ENCODE measurements at places on chromosomes 4 and X.
A peak's percentile ranks its signal among the peaks of the same experiment; 100 is the strongest.

DNA sequence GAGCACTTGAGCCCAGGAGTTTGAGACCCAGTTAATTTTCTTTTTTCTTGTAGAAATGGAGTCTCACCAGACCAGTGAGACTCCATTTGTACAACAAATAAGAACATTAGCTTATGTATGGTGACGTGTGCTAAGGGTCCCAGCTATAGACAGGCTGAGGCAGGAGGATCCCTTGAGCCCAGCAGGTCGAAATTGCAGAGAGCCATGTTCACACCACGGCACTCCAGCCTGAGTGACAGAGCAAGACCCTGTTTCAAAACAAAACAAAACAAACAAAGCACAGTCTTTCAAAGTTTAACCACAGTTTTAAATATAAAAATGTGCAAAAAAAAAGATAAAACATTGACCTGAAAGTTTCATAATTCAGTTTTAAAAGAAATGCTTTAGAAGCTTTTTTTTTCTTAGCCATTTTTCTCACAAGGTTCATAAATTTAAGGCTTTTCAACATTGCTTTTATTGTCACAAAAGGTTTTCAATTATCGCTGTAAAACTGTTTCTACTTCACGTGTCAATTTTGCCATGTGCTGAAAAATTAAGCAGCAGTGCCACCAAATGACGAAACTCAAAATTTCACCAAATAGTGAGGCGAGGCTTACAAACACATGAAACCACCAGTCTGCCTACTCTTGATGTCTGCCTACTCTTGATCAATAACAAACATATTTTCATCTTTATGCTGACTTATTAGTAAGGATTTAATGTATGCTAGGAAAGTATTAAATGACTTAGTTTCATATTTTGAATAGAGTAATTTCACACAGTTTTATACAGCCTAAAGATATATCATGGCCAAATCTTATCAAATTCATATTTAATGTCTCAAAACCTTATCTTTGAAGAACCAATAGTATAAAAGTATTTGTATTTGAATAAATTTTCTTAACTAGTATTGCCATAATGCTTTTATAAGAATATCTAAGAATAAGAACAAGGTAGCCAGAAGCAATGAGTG is 126.3 kb downstream of the NEK1 start:
- peak; percentile 47 for DNase-seq

- DNase-seq, result no peak
Measured at GRCh38 chr4:177266506-177266905, 43.2 kb upstream of the NEIL3 start.

DNA sequence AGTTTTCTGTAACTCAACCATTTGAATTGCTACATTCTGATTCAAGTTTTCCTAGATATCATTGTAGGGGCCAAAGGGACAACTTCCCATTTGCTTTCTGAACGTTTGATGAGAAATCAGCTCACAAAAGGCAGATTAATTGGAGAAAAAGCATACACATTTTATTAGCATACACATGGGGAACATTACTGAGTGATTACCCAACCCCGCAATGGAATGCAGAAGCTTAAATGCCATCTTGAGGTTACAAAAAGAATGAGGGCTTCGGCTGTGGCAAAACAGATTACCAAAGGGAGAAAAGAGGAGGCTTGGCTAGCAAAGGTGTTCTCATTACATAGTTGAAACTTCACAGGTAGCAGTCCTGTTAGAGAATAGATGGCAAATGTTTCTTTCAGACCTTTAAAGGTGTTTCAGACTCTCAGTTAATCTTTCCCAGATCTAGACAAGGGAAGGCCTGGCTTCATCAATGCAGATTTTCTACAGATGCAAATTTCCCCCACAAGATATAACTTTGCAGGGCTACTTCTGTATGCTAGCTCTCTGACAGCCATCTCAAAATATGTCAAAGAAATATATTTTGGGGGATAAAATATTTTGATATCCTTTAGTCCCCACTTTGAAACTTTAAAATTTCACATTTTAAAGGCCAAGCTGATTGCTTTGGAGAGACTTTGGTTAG is 26.5 kb upstream of the HERC6 start:
- DNase-seq, result no peak

DNA sequence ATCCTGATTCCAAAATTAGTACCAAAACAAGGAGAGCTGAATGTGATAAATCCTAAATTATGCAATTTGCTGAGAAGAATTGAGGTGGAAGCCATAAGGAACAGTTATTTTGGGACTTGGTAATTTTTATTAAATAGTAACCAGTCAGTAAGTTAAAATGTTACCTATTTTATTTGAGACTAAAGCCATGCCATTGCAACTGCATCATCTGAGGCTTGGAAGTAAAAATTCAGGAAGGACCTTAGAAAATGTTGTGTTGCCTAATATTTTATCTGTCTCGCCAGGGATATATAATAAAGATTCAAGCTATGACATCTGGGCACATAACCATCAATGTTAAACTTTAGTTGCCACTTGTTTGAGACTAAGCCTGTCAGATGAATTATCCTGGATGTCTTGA is 341.3 kb upstream of the MAGEB16 start:
- no peak for DNase-seq

DNA sequence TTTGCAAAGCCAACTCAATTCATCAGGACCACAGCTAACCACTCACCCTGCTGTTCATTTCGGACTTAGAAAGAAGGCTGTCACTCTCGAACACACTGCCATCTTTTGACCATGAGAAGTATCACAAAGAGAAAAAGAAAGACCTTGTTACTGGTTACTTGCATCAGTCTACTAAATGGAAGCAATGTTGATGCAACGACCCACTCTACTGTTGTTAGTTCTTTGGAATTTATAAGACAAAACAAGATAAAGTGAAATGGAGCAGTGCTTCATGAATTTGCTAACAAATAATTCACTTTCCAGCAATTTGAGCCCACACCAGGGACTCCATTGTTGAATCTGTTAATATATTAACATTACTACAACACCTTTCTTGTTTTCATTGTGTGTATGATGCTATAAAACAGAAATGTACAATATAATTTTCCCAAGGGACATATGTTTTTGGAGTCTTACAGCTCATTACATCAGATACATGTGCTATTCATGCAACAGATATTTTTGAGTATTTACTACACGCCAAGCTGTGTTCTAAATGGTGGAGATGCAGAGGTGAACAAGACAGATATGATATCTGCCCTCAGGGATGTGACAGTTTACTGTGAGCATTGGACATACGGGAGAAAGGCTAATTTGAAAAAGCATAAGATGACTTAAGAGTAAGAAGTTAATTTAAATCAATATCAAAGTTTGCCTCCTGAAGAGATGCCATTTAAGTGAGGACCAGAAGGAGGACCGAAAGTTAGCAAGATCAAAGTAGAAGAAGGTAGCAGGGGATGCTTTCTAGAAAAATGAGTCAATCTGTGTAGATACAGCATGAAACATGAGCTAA is 87.2 kb downstream of the AREG start:
- peak; percentile 9 for DNase-seq

DNA sequence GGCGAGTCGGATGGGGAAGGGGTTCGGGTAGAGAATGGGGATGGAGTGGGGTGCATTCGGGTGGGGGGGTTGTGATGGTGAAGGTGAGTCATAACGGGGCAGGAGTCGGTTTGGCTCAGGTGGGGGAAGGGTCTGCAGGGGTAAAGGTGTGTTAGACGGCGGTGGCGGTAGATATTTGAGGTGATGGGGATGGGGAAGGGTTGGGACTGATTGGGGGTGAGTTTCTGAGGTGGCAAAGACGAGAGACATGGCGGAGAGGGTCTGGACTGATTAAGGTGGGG is 738 bp downstream of the SYP start:
- no peak for DNase-seq

GRCh38 chrX:21926116-21926515 is 14.4 kb upstream of the SMS start:
- DNase-seq, result no peak

DNA sequence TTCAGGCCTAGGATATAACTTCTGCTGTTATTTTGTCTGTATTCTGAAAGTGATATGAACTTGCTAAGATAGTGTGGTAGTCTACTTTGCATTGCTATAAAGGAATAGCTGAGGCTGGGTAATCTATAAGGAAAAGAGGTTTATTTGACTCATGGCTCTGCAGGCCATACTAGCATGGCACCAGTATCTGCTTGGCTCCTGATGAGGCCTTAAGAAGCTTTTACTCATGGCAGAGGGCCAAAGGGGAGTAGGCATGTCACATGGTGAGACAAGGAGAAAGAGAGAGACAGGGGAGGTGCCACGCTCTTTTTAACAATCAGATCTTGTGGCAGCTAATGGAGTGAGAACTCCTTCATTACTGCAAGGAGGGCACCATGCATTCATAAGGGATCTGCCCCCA is 247.3 kb downstream of the GPAT3 start:
- DNase-seq, result no peak
